GM20000 (cell line): ENCODE measurements at places on chromosomes 5 and 9.

DNA sequence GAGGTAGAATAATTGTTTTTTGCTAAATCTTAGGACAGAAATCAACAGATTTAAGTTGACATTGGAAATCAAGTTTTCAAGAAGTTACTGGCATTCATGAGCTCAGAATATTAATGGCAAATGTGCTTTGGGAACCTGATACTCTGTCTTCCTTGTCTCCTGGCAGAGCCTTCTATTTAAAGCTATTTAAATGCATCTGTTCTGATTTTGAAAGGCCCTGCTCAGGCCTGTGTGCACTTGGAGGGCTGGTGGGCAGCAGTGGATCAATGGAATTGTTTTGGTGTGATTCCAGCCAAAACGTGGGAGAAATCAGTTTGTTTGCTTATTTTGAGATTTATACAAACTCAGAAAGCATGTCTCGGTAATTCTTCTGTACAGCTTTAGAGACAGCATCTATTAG is 38.5 kb downstream of the FBXL7 start:
- no peak for DNase-seq

GRCh38 chr9:91647371-91647770 is 223.7 kb upstream of the NFIL3 start:
- DNase-seq = no peak

GRCh38 chr5:179227229-179227579 is 118.1 kb downstream of the ADAMTS2 start:
- no peak for DNase-seq

- DNase-seq = peak; percentile 66
These were observed 1.1 kb downstream of the LHX2 start for GRCh38 chr9:124012368-124013301.

DNA sequence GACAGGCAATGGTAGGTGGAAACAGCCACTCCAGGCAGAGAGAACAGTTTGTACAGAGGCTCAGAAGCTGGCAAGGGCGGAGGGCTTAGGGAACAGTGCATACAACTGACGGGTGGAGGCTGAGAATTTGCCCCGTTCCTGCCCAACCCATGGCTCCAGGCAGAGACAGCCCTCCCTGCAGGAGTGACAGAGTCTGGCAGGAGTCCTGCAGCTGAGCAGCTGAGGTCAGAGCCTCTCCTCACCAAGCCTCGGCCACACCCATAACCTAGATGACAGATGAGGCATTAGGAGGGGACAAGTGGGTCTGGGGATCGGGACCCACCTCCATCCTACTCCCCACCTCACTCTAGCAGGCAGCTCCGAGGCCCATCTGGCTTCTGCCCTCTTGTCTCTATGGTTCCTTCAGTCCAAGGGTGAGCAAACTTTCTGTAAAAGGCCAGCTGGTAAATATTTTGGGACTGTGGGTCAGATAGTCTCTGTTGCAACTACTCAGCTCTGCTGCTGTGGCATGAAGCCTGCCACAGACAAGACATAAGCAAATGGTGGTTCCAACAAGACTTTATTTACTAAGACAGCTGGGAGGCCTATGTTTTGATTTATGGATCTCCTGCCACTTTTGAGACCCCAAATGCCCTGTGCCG is 83.7 kb downstream of the SH3TC2 start:
- DNase-seq = no peak

DNA sequence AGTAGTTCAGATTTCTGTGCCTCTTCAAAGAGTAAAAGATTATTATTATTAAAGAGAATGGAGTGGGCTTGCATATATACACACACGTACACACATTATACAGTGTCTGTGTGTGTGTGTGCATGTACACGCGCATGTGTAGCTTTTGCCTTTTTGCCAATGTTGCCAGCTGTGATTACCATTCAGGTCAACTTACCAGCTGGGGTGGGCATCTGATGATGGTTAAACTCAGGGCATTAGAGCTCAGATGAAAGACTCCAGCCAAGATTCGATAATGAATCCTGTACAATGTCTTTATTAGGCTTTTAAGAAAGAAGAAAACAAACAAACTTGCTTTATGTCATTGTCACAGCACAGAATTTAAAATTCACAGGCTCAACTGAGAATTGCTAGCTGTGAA is 296.5 kb upstream of the DMAC1 start:
- no peak for DNase-seq

DNA sequence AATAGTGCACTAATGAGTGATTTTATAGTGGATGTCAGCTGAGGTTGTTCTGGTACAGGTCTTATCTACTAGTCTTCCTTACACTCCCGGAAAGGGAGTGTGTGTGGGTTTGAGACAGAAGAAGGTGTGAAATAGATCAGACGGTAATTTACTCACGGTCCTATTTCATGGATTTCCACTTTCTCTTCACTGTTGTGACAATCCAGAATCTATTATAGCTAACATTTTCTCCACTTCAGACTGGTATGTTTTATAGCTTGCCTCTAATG is 7.0 kb upstream of the C9 start:
- DNase-seq = no peak

- no peak for DNase-seq
These were observed 7.7 kb upstream of the RASGEF1C start for GRCh38 chr5:180216646-180217171.

GRCh38 chr9:125983681-125984080 is 236.5 kb downstream of the PBX3 start:
- DNase-seq = no peak

GRCh38 chr9:20225826-20226225 is 396.5 kb downstream of the MLLT3 start:
- DNase-seq = no peak

DNA sequence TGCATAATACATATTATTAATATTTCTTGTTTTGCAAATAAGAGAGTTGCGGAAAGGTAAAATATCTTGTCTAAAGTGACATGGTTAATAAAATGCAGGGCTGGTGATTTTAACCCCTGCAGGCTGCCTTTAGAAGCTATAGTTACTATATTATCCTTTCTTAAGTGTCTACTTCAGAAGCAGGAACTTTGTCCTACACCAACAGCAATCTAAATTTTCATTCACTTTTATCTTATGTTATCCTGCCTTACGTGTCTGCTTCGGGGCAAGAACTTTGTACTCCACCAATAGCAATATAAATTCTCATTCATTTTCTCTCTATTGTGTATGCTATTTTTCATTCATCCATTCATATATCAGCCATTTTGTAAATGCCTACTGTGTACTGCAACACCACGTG is 719.5 kb downstream of the TLR4 start:
- DNase-seq = no peak

DNA sequence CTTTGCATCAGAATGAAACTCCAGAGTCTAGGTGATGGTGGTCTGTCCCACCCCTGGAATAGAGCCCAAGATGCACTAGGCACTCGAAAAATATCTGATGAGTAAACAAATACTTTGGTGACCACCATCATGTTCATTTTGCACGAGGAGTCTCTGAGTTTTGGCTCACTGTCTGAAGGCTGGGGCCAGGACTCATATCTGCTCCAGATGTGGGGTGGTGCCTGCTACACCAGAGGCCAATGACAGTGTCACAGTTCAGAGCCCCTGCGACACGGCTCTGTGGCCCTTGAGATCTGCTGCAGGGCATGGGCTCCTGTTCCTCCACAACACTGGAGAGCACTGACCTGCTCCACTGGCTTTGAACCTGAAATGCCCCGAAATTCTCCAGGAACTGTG is 164.6 kb downstream of the ROR2 start:
- no peak for DNase-seq

- DNase-seq = no peak
These were observed 26.9 kb upstream of the PLIN2 start for GRCh38 chr9:19154135-19154612.

DNA sequence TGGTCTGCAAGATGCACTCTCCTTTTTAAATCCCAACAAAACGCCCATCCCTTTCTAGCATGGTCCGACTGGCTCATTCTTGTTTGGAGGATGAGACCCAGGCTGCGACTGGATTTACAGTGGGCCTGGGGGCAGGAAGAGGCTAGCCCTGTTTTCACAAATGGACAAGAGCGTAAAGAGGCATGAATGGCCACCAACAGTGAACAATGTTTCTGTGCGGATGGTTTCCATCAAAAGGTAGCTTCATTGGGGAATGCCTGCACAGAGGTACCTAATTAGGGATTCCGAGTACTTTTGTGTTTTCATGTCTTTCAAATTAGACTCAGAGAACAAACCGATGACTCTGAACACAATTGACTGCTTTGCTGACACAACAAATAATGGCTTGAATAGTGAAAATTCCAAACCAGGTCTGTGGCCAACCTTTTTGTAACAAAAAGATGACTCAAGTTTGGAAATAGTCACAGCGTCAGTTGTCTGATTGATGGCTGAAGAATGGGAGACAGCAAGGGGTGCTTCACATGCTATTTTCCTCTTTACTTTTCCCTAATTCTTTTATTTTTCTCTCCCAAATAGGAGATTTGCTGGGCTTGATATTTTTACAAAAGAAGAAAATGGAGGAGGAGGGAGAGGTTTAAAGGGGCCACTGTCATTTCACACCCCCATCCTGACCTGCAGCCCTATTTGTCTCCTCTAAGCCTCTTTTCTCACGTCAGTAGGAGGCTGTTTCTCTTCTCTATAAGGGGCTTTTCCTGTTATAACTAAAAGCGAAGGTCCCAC is 208.1 kb upstream of the S1PR3 start:
- DNase-seq = no peak

- peak; percentile 46 for DNase-seq
These were observed 26.6 kb downstream of the GRAMD2B start for GRCh38 chr5:126449751-126450271.

GRCh38 chr9:91407580-91408318 is 15.9 kb downstream of the NFIL3 start:
- no peak for DNase-seq

DNA sequence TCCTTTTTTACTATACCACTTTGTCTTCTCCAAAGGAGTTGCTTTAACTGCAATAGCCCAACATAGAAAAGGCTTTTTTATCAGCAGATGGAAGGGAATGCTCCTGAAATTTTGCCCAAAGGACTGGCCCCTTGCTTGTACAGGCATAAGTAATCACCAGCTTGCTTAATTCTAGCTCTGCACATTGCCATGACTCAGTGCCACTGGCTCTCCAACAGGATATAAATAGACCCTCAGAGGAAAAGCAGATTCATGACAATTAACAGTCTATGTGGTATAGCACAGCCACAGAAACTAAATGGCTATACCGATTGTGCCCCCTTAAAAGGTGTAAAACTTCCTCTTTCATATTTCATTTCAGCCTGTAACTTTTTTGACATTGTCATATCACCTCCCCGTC is 227.0 kb downstream of the ZNF608 start:
- DNase-seq = no peak

GRCh38 chr5:134459010-134459403 is 47.3 kb upstream of the CDKN2AIPNL start:
- no peak for DNase-seq

DNA sequence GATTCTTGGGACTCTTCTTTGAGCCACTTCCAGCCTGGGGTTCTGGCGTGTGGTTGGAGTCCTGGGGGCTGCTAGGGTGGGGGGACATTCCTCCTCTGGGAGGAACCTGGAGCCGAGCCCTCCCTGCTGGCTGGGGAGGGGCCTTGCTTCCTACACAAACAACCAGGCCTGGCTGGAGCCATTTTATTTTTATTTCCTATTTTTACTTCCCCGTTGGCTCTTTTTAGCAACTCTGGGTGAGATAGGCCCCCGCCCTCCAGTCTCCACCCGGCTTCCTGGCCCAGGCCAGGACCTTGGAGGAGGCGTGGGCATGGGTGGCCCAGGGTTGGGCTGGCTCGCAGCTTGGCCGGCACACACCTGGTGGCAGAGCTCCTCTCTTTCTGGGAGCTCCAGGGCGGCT is 15.1 kb downstream of the RXRA start:
- no peak for DNase-seq

DNA sequence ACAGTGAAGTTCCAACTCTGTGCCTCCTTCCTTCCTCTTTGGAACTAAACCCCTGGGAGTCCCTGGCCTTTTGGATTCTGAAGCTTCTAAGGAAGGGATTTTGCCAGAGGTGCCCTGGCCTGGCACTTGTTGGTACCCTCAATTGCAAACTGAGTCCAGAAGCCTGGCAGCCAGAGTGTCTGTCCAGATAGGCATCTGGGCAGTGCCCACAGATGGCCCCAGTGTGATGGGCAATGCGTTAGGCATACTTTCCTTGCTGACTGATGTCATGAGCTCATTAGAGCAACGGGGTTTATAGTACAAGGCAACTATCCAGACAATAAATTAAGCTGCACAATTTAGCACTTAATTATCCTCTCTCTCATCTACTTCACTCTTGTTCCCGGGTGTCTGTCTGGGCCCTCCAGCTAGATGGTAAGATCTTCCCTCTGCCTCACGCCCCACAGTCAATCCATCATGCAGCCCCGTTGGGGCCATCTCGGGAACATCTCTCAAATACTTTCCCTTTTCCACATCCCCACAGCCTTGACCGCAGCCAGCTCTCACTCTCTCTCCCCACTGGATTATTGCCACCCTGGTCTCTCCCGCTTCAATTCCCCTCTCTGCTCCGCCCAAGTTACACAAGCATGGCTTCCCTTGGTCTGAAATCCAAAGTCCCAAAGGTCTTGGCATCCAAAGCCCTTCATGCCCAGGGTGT is 157.5 kb upstream of the SMIM23 start:
- DNase-seq = no peak

DNA sequence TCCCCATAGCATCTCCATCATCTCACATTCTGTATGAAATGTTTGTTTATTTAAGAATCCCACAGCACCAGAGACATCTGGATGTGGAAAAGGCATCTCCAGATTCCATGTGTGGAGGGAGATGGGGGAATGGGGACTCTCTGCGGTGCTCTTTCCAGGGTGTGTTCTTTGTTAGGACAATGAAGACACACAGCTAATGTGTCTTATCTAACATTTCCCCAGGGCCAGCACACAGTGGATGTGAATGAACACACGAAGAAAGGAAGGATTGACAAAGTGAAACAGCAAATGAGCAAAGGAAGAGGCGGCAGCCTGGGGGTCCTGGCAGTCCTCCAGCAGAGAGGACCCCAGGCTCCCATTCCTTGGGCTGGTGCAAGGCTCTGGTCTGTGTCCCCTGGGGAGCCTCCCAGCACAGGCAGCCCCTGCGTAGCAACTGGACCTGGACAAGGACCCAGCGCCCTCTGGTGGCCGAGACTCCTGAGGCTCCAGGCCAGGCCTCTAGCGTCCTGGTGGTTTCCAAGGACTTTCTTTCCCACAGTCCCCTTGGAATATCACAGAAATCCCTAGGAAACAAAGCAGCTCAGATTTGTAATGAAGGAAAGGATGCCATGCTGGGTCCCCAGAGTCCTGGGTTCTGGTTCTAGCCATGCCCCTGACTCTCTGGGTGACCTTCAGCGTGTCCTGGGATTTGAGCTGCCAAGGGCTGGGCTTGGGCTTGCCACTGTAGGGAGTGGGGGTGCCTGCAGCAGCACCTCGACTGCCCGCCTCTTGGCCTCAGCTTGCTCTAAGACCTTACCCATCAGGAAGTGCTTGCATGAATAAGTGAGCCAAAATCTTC is 3.5 kb upstream of the PDLIM7 start:
- DNase-seq = peak; percentile 80

DNA sequence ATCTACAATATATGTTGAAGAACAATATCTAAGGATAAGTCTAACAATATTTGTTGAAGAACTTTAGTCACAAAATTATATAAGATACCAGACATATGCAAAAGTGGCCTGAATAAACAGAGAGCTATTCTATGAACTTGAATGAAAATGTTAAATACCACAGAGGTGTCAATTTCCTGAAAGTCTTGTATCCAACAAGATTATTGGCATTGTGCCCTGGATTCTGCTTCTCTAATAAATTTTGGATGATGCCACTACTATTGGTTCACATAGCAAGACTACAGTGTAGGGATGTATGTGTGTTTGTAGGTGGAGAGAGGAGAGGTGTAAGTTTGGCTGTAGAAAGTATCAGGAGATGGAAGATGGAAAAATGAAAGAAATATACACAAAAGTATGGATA is 731.8 kb upstream of the RGMB start:
- DNase-seq = no peak
